ENCODE measurements at places on chromosomes 2 and 18.
A peak's percentile ranks its signal among the peaks of the same experiment; 100 is the strongest.

GRCh38 chr2:200761266-200761665 is 50.4 kb upstream of the BZW1 start:
- DNase-seq = no peak

DNA sequence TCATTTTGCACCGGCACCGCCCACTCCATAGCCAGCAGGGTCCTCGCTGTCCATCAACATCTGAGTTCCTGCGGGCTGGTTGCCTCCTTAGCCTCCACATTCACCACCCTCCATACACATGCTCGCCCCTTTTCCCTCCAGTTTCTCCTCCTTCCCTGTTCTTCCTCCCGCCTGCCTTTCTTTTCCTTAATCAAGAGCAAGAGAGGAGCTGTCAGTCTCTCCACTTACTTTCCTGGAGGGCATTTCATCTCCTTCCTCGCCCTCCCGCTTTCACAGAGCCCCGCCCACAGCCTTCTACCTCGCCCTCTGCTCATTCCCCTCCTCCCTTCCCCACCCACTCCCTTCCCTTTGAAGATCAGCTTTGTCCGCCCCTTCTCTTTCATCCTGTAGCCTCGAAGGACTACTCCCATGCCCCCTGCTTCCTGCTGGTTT is 13.8 kb upstream of the ZBTB7C start:
- DNase-seq = no peak

DNA sequence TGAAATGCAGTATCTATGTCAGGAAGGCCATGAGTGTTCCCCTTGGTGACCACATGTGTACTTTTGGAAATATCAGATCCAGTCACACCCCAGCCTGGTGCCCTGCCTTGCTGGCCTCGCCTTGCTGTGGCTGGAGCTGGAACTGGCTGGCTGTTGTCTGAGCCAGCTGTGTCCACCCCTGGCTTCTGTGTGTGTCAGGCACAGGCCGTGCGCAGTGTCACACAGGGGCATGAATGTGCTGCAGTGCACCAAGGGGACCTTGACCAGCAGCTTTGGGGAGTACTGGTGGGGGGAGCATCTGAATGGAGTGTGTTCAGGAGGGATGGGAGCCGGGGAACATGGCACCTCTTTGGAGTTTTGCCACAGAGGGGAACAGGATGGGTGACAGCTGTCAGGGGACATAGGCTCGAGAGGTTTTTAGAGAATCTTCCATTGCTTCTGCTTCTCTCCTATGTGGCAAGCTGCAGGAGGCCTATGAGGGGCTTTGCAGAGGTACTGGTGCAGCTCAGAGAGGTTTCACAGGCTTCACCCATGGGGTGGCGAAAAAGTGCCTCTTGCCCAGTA is 44.7 kb upstream of the FAHD2A start:
- DNase-seq = no peak

GRCh38 chr2:120630031-120630701 is 105.5 kb upstream of the GLI2 start:
- no peak for DNase-seq

GRCh38 chr2:135175177-135175576 is 123.1 kb downstream of the RAB3GAP1 start:
- no peak for DNase-seq

- no peak for DNase-seq
These were observed 273.6 kb downstream of the RDH14 start for GRCh38 chr2:18286897-18287296.

GRCh38 chr2:215486291-215487001 is 50.6 kb upstream of the FN1 start:
- DNase-seq = no peak

GRCh38 chr18:24130494-24130893 is 8.4 kb upstream of the CABYR start:
- DNase-seq = no peak

GRCh38 chr2:137229834-137230233 is 464.5 kb downstream of the THSD7B start:
- DNase-seq = no peak

- DNase-seq = no peak
These were observed 202.3 kb downstream of the SPP2 start for GRCh38 chr2:234252772-234253171.

GRCh38 chr2:240560480-240561324 is 545 bp downstream of the DUSP28 start:
- peak; percentile 99 for DNase-seq

GRCh38 chr2:150572194-150572766 is 84.8 kb upstream of the RND3 start:
- no peak for DNase-seq

- DNase-seq = no peak
These were observed 666.3 kb downstream of the TSN start for GRCh38 chr2:122421775-122422174.

DNA sequence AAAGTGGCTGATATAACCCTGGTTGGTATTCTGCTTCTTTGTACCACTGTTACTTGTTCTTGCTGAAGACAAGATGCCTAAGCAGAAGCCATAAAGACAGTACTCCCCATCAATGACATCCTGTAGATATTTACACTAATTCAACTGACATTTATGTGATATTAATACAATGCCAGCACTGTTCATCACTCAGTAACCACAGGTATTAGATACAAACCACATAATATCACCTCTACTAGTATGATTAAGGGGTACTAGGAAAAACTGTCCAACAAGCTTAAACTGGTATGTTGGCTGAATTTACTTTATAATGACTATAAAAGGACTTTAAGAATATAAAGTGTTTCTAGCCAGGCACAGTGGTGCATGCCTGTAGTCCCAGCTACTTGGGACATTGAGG is 65.8 kb downstream of the RTN4 start:
- DNase-seq = no peak

GRCh38 chr2:168217920-168218319 is 29.5 kb downstream of the STK39 start:
- DNase-seq = no peak

DNA sequence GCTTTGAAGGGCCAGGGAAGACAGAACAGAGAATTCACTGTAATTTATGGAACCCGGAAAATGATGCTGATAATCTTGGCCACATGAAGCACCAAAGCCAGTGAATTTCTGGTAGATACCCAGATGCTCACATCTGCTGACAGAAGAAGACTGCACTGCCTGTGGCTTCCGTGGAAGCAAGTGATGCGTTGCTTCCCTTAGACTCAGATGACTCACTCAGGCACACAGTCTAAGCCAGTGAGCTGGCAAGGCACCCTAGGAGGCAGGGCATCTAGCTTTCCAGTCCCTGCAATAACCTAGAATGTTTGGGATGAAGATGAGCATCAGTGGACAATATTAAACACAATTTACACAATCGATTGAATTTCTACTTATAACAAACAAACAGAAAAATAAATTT is 284.7 kb downstream of the CMPK2 start:
- DNase-seq = no peak

DNA sequence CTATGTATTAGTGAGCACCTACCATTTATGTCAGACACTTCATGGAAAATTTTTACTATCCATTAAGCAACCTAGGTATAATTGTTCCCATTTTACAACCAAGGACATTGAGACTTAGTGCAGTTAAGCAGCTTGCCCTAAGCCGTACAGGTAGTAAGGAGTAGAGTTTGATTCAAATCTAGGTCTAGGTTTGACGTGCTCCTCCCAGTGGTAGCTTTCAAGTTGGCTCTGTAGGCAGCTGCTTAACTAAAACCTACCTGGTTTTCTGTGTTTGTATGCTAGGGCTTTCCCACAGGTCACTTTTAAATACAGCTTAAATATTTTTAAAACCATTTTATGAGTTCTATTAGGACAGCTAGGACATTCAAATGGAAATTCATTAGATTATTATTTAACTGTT is 69.7 kb downstream of the NUP35 start:
- DNase-seq = no peak

- DNase-seq = no peak
These were observed 591 bp upstream of the LDLRAD4 start for GRCh38 chr18:13217971-13218367.

DNA sequence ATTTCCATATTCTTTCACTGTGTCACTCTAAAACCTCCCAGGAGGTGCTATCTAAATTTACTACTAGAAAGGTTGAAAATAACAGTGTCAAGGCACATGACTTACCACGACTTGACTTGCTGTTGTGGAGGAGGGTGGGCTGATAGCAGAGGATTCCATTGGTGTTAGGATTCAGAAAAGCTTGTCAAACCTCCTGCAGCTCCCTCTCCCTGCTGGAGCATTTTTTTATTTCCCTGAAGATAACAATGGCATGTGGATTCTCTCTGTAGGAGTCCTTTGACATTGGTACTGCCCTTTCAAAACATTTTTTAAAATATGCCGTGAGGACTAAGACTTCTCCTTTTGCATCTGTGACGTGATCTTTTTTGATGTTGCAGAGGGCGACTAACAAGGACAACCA is 696.9 kb upstream of the GYPC start:
- no peak for DNase-seq

GRCh38 chr18:49162226-49162864 is 211.6 kb upstream of the SMAD7 start:
- DNase-seq = peak; percentile 45

GRCh38 chr2:235087832-235088495 is 136.1 kb downstream of the SH3BP4 start:
- no peak for DNase-seq

DNA sequence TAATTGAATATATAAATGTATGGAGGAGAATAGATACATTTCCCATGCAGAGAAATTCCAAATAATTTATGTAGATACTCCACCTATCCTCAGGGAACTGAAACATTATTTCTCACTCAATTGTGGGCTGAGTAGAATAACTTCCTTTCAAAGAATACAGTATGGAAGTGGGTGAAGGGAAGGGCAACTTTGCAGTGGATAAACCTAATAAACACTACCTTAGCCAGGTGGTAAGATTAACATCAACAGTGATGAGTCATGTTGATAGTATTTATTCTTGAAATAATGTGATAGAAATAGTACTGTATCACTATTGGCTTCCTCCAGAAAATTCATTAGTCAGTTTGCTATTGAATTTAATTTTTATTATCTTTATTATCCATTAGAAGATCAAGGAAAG is 716.4 kb upstream of the CHAC2 start:
- DNase-seq = no peak

DNA sequence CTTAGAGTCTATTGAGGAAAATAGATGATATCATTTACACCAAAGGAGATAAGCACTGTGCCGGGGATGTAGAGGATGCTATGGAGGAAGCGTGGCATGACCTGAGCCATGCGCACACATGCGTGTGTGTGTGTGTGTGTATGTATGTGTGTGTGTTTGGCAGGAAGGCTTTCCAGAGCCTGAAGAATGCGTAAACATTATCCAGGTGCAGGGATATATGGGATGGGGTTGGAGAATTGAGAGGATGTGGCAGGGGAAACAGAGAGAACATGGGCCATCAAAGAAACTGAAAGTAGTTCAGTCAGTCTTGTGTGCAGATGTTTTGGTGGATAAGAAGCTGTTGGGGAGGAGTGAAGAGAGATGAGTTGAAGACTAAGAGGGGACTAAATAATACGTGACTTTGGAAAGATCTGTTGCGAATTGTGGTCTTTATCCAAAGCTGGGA is 9.3 kb upstream of the STAT1 start:
- DNase-seq = peak; percentile 33

GRCh38 chr2:86308356-86308755 is 29.1 kb downstream of the REEP1 start:
- no peak for DNase-seq

DNA sequence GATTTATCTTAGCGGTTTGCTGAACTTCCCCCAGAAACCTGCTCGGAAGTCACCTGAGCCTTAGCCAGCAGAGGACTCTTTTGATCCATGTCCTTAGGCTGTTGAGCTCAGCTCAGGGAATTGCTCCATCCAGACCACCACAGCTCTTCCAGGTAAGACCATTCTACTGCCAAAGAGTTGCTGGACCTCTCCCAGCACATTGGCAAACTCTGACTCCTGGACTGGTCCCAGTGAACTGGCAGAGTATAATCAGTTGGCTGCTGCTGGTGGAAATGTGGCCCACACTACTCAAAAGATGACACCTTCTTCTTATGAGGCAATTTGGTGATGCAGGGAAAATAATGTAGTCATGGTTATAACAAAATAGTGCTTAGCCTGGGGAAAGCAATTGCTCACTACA is 308.8 kb upstream of the FIGN start:
- no peak for DNase-seq

GRCh38 chr18:44609181-44609941 is 71.3 kb upstream of the SETBP1 start:
- DNase-seq = no peak

DNA sequence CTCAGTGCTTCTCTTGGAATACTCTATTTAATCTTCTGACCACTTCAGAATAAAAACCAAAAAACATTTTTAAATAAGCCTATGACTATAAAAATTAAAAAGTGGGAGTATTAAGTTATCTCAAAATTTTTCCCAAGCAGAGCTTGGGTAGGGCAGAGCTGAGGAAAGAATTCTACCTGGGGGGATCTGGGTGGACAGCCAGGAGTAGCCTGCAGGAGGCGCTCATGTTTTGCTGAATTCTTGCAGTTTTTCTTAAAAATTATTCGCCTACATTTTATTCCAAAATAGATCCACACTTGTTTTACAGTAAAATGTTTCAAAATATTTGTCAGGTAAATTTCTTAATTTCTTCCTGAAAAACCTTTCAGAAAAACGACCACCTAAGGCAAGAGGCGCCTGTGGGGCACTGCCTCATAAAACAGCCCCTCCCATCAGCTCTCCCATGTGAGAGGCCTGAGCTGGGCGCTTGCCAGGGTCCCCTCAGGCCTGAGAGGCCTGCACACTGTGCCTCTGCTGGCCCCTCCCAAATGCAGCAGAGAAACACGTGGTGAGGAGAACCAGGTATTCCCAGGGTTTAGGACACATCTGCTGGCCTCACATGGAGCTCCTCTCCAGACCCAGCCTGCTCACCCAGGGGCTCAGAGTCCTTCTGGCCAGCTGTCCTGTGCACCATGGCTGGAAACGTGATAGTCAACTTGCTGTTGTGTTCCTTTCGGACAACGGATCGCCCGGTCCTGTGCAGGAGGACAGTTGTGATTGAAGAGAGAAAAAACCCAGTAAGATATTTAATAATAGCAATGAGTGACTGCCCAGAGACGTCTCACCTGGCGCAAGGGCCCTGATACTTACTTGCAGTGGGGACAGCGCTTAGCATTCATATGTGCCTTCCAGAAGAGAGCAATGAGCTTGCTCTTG is 17.5 kb downstream of the POLR1A start:
- no peak for DNase-seq
